ENCODE measurements at places on chromosomes 1 and 21.
A peak's percentile ranks its signal among the peaks of the same experiment; 100 is the strongest.

- peak; percentile 94 for DNase-seq
Observed at GRCh38 chr1:181105134-181106021, 16.9 kb downstream of the IER5 start.

GRCh38 chr1:109641861-109642260 is 14.0 kb upstream of the GSTM4 start:
- no peak for DNase-seq

DNA sequence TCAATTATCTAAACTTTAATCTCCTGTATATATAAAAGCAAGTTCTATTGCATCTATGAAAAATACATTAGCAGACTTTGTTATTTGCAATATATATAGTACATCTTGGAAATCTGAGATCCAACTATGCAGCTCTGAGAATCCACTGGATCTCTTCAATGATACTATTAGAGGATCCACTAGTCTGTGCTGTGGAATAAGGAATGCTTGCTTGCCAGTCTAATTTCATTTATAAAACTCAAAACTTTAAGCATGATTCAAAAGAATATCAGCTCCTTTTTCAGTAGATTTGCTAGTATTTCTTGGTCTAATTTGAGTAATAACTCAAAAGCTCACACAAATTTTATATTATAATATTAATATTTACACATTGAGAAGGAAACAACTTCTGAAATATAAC is 115.1 kb downstream of the SPATA6 start:
- DNase-seq: no peak

DNA sequence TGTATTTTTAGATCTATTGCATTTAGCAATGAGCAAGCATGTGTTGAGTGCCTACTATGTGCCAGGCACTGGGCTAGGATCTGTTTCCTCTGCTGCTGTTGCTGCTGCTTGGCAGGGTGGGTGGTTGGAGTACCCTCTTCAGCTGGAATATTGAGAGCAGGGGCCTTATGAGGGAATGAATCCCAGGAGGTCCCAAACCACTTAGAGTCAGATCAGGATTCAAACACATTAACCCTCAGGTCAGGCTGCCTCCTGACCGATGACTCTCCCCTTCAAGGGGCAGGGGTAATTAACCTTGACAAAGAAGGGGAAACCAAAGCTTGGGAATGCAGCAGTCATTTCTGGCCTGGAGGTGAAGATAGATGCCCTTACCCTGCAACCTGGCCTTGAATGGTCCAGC is 138.0 kb downstream of the IGSF21 start:
- DNase-seq: no peak

DNA sequence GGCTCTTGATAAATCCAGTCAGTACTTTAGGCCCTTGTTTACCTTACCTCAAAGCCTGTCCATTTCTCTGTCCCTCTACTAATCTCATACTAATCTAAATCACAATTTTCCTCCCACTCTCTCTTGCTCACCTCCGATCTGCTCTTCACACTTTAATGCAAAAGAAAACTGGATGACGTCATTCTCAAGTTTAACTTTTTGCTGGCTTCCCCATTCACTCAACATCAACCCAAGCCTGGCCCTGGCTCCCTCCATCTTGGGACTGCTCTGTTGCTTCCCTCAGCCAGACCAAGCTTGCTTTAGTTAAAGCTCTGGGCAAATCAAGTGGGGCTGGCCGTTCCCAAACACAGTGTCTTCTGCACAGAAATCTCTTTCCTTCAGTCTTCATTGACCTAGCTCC is 29.7 kb downstream of the COA6 start:
- DNase-seq: no peak
